ENCODE measurements at places on chromosomes 2 and 18.

GRCh38 chr2:70552501-70553333 is 909 bp downstream of the TGFA start:
- no peak for DNase-seq

- DNase-seq = no peak
Measured at GRCh38 chr2:26978061-26978596, 7.7 kb downstream of the MAPRE3 start.

DNA sequence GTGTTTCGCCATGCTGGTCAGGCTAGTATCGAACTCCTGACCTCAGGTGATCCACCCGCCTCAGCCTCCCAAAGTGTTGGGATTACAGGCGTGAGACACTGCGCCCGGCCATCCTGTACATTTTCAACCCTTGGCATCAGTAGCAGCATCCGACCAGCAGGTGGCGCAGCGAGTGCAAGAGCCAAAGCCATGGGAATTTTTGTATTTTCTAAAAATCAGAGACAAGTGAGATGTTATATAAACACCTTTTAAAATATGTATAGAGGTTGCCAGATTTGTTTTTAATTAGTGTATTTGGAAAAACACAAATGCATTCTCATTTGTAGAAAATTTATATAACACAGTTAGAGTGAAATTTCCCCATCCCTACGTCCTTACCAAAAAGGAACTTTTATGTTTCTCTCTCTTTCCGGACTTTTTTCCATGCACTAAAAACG is 36.8 kb downstream of the MOGAT1 start:
- peak; percentile 46 for DNase-seq

DNA sequence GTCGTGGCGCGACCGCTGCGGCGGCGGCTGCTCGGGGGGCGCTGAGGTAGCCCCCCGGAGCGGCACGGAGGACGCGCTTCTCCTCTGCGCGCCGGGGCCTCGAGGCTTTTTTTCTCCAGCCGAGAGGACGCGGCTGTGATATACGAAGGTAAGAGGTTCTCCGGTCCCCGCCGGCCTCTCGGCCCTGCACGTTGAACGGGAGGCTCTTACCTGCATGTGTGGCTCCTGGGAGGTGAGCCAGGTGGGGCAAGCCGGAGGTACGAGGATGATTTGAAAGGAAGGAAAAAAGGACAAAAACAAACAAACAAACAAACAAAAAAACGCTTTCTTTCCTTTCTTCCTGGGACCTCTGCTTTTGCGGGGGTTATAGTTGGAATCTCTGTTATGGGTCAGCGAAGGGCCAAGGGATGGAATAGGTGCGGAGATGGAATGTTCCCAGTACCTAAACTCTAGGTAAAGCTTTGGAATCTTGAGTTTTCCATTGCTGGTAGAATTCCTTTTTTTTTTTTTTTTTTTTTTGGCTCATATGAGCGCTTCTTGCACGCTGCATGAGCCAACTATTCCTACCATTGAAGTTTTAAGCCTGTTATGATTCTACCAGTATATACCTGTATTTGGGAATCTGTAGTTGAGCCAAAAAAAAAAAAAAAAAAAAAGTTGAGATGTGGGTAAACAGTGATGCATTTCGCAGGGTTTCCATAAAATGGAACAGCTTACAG is 674 bp downstream of the PTPN4 start:
- no peak for DNase-seq

- no peak for DNase-seq
Measured at GRCh38 chr2:86623043-86623493, 597 bp downstream of the RNF103 start.

DNA sequence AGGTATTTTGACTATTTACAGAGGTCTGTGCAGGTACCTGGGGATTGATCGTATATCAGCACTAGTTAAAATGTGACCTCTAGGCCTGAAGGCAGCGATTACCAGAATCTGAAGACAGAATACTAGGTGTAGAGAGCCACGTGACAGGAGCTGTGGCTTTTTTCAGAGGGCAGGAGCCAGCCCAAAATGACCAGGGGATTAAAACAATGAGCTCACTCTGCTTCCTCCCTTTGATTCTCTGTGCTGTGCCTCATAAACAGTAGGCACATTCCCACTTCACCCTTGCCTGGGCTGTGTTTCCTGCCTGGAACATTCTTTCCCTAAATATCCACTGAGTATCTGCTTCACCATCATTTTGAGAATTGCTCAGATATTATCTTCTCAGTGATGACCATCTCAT is 15.2 kb downstream of the ITGAV start:
- DNase-seq = no peak

DNA sequence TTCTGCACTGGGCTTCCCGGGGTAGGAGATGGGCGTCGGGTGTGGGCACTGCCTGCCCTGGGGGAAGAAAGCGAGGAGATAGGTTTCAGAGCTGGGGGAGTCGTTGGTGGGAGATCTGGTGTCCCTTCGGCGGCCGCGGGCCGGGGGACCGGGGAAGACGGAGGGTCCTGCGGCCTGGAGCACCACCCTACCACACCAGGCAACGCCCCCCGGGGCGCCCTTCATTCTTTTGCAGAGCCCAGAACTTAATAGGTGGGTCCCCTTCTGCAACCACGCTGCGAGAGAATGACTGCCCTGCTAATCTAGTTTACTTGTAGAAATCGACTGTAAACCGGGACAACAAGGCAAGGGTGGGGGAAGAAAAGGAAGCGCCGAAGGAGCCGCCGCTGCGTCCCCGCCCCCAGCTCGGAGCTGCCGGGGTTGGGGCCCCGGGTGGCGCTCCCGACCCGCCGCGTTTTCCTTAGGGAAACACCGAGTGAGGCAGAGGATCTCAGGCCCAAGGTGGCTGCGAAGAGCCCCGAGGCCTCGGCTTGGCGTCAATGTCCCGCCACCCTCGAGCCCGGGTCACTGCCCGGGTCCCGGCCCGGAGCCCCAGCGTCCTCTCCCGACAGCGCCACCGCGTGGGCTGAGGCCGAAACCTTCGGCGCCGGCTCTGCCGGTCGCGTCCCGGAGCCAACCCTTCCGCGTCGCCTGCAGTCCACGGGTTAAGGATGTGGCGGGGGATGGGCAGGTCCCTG is 5.4 kb upstream of the SATB2 start:
- no peak for DNase-seq

GRCh38 chr2:70528929-70529328 is 24.7 kb downstream of the TGFA start:
- no peak for DNase-seq

DNA sequence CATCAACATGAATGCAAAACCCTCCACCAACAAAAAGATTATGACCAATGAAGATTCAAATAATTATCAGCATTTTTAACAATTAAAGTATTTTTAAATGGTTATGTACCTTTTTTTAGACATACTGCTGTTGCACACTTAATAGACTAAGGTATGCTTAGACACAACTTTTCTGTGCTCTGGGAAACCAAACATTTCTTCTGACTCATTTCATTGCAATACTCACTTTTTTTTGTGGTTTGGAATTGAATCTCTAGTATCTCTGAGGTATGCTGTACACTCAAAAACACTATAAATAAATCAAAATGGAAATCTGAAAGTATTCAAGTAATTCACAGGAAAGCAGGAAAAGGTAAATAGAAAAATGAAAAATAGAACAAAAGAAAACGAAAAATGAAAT is 247.9 kb upstream of the POU3F3 start:
- DNase-seq = no peak

DNA sequence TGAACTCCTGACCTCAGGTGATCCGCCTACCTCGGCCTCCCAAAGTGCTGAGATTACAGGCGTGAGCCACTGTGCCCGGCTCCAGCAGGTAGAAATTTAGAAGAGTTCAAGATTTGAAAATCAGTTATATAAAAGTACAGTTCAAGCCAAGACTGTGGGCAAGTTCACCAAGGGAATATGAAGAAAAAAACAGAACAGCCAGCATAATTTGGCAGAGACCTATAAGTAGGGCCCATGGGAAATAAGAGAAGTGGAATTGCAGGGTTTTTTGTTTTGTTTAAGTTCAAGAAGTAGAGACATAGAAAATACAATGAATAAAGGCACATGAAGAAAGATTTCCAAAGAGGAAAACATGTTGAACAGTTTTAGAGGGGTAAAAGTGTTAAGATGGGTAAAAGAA is 57.9 kb downstream of the BAZ2B start:
- peak; percentile 18 for DNase-seq

DNA sequence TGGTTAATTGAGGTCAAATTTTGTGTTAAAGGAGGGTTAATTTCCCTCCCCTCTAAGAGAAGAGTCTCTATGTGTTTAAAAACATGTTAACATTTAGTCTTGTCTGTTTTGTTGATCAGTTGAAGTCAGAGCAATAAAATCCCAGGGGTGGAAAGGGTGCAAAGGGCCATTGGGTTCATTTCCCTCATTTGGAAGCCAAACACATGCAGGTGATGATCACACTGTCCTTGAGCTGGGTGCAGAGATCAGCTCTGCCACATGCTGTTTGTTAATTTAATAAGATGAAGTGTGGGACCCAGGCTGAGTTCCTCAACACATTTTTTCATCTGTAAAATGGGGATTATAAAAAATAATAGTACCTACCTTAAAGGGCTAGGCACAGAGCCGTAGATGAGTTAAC is 260.9 kb downstream of the LPIN1 start:
- no peak for DNase-seq

GRCh38 chr2:53448591-53448990 is 319.0 kb upstream of the CHAC2 start:
- DNase-seq = no peak

DNA sequence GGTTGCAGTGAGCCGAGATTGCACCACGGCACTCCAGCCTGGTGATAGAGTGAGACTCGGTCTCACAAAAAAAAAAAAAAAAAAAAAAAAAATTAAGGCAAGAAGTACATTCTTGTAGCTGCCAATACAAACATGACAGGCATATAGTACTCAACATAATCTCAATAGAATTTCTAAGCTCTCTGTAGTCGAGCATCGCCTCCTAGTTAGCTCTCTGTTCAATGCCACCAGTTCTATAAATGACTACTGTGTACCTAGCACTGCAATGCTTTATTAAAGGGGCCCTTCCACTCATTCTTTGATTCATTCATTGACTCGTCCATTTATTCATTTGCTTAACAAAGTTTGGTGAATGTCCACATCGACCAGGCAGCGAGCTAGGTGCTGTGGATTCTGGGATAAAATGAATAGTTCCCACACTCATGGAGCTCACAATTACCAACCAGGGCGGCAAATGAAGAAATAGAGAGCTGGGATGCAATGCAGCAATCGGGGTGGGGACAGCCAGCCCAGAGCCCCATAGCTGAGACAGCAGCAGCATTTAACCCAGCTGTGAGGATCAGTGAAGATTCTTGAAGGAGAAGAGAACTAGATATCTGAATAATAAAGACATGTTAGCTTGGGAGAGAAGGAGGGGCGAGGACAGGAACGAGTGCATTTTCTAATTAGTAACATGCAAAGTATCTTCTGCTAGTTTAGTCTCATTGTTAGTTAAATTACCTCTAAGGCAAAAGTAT is 349.8 kb downstream of the LPIN1 start:
- no peak for DNase-seq

DNA sequence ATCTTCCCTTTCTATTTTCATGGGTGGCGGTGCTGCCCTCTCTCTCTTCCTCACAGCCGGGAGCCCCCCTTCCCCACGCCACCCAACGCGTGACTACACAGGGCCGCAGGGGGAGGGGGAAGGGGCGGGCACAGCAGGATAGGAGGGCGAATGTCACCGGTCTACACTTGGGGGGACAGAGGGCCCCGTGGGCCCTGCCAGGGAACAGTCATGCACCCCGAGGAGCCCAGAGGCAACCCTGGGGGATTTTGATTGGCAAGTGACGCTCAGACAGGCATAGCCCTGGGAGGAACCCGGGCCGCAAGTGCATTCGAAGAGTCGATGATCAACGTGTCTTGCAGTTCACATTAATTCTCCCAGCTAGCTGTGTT is 91.1 kb upstream of the ANKRD30BL start:
- no peak for DNase-seq

DNA sequence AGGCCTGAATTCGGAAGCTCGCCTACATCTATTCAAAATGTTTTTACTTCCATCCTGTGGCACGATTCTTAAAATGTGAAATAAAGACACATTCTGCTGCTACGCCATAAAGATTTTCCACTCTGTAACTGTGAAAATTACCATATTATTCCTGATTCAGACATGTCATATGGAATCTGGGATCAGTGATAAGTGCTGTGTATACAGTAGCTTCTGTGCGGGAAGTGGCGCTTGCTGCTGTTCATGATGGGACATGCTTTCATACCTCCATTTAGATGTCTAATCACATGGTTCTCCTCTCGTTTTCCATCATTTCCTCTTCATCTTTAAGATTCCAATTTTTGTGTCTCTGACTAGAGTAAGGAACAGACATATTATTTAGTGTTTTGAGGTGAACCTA is 163.2 kb downstream of the TMEM182 start:
- DNase-seq = no peak

- DNase-seq = no peak
Measured at GRCh38 chr18:28820353-28820752, 643.4 kb upstream of the CDH2 start.

DNA sequence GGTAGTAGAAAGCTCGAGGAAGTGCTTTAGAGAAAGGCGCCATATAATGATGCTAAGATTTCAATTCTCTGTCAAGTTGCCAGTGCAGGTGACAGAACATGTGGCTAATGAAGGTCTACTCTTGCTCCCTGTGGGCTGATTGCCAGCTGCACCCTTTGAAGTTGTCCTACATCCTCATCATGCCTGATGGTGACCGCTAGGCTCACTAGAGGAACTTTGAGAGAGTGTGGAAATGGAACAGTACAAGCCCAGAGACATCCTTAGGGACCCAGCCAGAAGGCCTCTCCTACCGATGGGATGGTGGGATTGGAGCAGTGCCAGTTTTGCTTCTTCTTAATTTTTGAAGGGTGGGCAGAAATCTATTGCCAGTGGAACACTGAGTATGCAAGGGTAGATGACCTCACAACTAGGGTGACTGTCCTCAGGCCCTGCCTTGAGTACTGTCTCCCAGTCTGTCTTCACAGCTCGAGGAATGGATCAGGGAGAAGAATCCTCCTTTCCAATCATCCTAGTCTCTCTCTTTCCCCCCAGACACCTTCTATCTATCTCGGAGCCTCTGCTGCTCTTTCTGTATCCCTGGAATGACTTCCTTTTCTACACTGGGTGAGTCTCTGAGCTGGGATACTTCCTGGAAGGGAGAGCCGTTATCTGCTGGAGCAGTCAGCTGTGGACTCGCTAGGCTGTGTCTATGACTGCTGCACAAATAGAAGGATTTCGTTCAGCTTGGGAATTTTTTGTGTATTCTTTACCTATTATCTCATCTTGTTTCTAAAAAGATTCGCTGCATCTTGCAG is 33.5 kb downstream of the LGALSL start:
- DNase-seq = no peak

GRCh38 chr18:7735196-7735595 is 168.1 kb downstream of the PTPRM start:
- no peak for DNase-seq

GRCh38 chr2:145875016-145875415 is 1355.1 kb upstream of the ZEB2 start:
- DNase-seq = no peak

DNA sequence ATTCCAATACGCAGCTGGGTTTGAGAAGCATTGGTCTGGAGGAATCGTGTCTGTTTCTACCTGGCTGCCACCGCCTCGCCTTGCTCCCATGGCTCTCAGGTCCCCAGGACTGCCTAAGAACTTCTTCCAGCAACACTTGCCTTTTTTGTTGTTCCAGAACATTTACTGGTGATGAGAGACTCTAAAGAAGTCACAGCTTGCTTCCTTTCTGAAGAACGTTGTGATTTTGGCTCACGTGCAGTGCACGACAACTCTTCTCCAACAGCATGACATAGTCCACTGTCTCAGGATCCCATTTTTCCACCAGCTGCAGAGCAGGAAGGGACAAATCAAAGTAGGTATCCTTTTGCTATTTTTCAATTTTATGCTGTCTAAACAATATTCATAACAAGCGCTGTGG is 940.9 kb downstream of the SLC4A3 start:
- no peak for DNase-seq

- DNase-seq = no peak
Measured at GRCh38 chr2:71811157-71811556, 336.5 kb downstream of the CYP26B1 start.

Measured in fibroblast of the conjunctiva (primary cell).